Left lung (tissue), 14 donors: ENCODE measurements at places on chromosomes 3 and 15. TPM values are rescaled to one million over a fixed set of nuclear protein-coding genes. Genes with fewer than 3 reads are reported as not detected.

GRCh38 chr3:171226794-171227193 is 200.3 kb upstream of the SLC2A2 start:
- DNase-seq: no peak

- DNase-seq: no peak
These were observed 1.8 kb downstream of the PRKCD start for GRCh38 chr3:53162672-53163443.

- DNase-seq: no peak
These were observed 225.8 kb downstream of the CGGBP1 start for GRCh38 chr3:87833039-87833377.

GRCh38 chr15:54681584-54681983 is 515.2 kb downstream of the RSL24D1 start:
- no peak for DNase-seq

GRCh38 chr3:99176169-99176964 is 274.9 kb upstream of the DCBLD2 start:
- no peak for DNase-seq

DNA sequence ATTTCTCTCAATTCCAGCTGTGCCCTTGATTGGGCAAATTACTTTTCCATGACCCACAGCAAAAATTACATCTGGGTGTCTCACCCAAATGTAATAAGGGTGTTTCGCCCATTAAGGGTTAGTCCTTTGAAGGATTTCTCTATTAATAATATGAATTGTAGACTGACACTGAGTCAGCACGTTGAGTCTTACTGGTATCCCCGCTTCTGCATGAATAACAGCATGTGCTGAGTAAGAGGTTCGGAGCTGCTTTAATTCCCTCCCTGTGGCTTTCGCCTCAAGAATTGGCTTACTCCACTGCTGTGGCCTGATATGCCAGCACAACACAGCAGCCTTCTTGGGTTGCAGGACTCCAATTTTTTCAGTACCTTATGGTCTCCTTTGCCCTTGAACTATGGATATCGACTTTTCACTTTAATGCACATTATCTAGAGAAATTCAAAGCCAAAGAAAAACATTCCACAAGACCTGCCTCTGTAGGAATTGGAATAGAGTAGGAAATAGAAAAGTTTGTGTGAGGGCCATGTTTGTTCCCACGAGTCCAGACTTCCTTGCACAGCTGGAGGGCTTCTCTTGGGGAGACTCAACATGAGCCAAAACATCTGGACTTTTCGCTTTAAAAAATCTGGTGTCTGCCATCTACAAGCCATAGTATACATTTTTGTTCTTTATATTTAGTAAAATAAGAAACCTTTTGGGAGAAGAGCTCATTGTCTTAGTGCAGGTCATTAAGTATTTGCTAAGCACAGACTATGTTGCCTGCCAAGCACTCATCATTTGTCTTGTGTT is 20.7 kb upstream of the ERC2 start:
- DNase-seq: no peak

DNA sequence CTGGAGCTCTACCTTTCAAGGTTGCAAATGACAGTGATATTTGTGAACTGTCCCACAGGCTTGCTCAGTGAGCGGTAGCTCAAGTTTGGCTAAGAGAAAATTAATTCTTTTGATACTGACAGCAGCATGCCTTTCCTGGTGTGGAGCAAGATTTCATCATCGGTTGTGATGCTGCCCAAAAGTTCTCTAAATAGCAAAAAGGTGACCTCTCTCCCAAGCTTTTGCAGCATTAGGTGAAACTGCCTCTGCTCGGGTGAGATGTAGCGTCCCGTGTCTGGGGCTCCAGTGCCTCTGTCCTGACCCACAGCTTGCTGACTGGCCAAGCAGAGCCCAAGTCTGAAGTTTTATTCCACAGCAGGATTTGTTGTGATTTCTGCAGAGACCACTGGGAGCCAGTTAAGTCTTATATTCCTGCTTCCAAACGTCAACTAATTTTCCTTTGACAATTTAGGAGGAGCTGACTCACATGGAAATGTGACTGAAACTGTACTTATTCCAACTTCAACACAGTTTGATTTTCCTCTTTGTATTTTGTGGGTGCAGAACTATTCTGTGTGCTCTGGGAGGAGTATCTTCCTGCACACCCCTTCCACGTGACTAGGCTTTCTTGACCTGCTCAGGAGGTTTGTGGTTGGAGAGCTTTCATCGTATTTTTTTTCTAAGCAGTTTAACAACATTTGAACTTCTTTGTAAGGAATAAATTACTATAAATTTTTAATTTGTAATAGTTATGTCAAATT is 5.9 kb downstream of the SYNM start:
- no peak for DNase-seq

DNA sequence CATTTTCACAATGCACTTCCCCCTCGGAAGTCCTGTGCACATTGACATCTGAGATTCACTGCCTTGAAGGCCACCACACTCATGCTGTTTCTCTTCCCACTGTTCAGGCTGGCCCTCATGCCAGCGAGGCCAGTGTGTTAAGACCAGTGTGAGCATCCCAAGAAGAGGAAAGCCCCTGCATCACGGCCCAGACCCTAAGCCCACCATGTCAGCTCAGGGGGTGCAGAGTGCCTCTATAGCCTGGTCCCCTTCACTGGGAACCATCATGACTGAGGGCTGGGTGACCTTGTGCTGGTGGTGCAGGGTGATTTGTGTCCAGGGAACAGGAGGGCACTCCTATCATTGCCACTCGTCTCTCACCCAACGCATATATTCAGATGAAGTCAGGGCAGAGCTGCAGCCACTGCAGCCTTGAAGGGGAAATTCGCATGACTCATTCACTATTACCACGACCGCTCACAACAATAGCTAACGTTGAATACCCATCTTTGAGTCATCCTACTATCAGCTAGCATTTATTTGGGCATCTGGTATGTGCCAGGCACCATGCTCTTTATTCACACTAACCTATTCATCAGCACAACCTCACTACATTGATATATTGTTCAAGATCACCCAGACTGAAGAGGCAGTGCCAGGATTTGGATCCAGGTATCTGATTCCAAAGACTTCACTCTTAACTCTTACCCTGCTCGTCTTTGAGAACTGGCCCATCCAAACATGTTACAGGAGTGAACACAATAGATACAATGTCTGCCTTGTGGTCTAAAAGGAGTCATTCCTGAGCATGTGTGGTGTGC is 58.8 kb upstream of the SLC6A11 start:
- DNase-seq: no peak

Gene GPR156
- 1.7 TPM for polyA plus RNA-seq

Gene SPATA12
- not detected for polyA plus RNA-seq

Gene MOBP
- polyA plus RNA-seq: 0.16 TPM
